ENCODE measurements at places on chromosomes 3 and 15.

GRCh38 chr3:80244390-80244789, 476.6 kb upstream of the ROBO1 start:
- DNase-seq: no peak

DNA sequence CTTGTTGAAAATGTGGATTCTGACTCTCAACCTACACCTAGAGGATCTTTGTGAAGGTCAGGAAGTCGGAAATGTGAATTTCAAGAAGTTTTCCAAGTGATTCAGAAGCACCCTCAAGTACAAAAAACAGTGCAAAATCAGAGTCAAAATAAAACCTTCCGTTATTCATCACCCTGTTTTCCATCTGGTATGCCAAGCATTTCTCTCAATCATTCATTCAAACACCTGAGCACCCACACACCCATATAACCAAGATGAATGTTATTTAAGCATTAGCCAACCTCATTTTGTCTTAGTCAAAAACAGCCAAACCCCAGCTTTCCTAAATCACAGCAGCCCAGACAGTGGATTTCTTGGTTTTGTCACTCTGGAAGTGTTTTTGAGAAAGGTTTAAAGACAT, 91.1 kb downstream of the OSBPL10 start:
- DNase-seq: no peak

DNA sequence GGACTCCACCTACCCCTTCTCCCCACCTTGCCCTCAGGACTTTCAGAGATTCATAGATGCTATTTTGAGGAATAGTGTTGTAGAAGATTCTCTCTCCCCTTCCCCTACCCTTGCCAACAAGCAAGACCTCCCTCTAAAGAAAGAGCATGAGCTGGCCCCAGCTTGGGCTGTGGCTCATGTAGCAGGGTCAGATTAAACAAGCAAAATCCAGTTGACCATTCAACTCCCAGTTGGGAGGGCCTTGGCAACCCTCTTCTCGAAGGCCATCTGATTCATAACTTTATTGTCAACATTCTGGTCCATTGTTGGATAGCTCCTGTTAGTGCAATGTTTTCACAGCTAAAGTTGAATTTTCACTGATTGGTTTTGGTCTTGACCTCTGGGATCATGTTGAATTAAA, 41.1 kb downstream of the TNFAIP8L3 start:
- DNase-seq: no peak

DNA sequence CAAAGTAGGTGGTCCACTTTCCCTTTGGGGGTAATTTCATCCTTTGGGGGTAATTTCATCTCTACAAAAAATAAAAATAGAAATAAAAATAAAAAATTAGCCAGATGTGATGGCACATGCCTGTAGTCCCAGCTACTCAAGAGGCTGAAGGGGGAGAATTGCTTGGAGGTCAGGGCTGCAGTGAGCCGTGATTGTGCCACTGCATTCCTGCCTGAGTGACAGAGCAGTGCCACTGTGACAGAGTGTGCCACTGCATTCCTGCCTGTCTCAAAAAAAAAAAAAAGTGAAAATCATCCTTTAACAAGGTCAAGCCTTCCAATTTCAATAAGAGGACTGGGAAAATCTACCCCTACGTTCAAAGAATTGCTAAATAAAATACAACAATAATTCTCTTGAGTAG, 22.8 kb downstream of the SERP1 start:
- no peak for DNase-seq
